ENCODE measurements at places on chromosomes 12 and 14. TPM values are rescaled to one million over a fixed set of nuclear protein-coding genes. Genes with fewer than 3 reads are reported as not detected.

The TSPAN9 gene
- total RNA-seq: 24.9 TPM

The BATF gene
- not detected for total RNA-seq

The TAS2R10 gene
- not detected for total RNA-seq

The RNASE4 gene
- 7.2 TPM for total RNA-seq

The NRL gene
- total RNA-seq: 3.5 TPM

The RNASE1 gene
- not detected for total RNA-seq

The PLBD1 gene
- 15.7 TPM for total RNA-seq

The ASCL1 gene
- total RNA-seq: not detected

The KLRB1 gene
- total RNA-seq: not detected

The TAS2R30 gene
- 0.63 TPM for total RNA-seq

The WNT1 gene
- not detected for total RNA-seq

The SMCO3 gene
- 0.13 TPM for total RNA-seq

The RIPK3 gene
- total RNA-seq: 1.1 TPM

The TMEM63C gene
- total RNA-seq: 1.8 TPM

The SELPLG gene
- total RNA-seq: 1.4 TPM

The SOAT2 gene
- not detected for total RNA-seq

The TMTC2 gene
- 1.8 TPM for total RNA-seq

The GLS2 gene
- total RNA-seq: 2.2 TPM

The MIS18BP1 gene
- 5.8 TPM for total RNA-seq

The GALNT6 gene
- 57.5 TPM for total RNA-seq

The SERPINA3 gene
- 0.16 TPM for total RNA-seq

The RASSF9 gene
- 1.3 TPM for total RNA-seq

The GPR65 gene
- not detected for total RNA-seq

The SERPINA9 gene
- not detected for total RNA-seq
